NCI-H1436 treated with DMSO at 0.1 percent for 48 hours (cell line): ENCODE measurements at places on chromosomes 5 and 9.

DNA sequence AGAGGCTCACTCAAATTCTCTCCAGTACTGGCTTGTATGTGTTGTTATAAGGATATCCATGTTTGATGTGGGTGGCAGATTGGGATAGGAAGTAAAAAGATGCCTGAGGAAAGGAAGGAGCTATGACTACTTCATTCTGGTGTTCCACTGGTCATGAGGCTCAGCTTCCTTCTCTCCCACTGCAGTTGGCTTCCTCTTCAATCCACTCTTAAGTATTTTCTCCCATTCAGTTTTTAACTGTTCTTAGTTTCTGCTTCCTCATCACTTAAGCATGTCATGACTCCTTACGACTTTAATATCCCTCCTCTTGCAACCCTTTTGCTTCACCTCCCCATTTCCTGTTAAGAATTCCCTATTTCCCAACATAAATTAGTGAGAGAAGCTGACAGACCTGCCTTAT, 81.1 kb downstream of the PJA2 start:
- no peak for DNase-seq

GRCh38 chr5:131019601-131020315, 145.3 kb downstream of the HINT1 start:
- DNase-seq = no peak

DNA sequence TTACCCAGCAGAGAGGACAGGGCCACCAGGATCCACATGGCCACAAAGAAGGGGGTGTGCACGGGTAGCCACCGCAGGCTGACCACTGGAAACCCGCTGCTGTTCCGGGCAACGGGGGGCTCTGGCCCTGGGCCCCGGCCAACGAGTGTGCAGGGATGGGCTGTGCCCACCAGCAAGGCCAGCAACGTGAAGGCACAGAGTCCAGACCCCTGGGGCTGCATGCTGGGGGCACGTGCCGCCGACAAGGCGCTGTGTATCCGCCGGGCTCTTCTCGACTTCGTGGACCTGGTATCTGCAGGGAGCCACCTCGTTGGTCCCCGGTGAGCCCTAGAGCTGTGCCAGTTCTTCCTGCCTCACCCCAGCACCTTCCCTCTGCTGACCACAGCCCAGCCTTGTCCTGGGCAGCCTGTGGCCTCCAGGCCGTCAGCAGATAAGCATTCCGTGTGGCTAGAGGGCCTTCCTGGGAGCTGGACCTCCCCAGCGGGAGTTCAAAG, 42.2 kb upstream of the CEP72 start:
- DNase-seq = no peak

DNA sequence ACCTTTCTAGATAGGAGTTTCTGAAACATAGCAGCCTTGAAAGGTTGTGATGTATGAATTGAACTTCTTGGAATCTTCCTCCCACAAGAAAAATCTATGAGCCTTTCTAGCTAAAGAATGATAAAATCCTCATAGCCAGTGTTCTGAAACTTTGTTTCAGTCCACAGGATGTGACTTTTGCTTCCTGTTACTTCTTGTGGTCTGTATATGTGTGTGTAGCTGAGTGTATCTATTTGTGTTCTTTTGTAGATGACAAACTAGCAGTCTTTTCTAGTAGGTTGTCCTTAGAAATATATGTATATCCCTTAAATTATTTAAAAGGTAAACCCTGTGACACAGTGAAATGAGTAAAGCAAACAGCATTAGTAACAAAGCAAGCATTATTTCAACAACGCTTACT, 188.8 kb downstream of the MRPS30 start:
- no peak for DNase-seq

- no peak for DNase-seq
Measured at GRCh38 chr5:124740991-124741583, 5.4 kb downstream of the ZNF608 start.

GRCh38 chr9:32292611-32293010, 91.8 kb upstream of the ACO1 start:
- no peak for DNase-seq

DNA sequence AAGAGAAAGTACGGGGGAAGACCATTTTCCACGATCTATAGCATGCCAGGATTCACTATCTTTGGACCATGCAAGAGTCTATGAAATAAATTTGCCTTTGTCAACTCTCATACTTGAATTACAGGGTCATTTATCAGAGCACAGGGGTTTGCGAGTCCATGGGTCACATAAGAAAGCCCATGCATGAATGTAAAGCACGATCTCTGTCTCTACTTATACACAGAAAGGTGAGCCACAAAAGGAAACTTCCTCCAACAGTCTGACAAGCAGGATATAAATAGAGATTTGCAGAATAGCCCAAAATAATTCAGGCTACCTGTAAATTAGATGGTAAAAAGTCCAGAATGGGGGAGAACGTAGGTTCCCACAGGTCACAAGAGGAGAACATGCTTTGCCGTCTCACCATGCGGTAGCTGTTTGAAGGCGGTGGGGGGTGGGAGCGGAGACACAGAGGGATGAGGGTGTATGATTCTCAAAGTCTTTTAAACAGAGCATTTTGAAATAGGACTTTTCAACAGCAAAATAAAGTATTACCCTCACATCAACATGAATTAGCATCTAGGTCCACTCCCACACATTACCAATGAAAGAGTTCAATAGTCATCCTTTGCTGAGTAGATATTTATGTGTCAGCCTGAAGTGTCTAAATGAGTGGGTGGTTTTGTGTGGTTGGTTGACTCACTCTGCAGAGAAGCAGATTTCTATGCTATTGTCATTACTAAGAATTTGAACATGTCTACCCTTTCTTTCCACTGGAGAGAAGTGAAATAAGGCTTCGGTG, 279.7 kb downstream of the EBF1 start:
- DNase-seq = no peak

- DNase-seq = no peak
Measured at GRCh38 chr5:111635916-111636570, 121.0 kb downstream of the NREP start.

DNA sequence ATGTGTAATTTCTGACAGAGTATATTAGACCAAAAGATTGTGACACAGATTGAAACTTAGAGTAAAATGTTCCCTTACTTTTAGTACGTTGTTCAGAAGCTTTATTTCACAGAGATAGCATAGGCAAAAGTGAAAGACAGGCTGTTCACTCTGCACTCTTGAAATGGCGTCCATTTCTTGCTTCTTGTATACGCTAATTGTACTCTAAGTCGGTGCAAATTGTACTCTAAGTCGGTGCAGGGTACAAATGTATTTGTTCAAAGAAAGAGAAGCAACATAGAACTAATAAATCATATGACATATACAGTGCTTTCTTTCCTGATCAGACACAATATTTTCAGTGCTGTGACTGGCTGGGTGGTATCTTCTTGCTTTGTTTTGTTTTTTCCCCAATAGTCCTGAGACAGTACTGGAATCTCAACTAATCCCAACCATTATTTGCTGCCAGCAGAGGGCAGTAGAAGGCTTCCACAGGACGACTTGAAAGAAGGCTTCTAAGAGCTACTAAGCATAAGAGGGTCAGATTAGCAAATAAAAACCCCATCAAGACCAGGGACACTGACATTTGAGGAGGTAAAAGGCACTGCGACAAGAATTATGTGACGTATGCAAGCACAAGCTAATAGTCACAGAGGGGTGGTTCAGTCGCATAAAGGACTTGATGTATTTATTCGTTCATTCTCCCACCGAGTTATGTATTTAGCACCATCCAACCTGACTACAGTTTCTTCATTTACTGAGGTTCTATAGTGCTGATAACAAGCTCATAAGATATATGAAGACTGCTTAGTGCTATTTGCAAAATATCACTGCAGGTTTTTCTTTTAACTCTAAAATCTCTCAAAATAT, 831.8 kb downstream of the TAF11L14 start:
- peak; percentile 1 for DNase-seq

- DNase-seq = no peak
Measured at GRCh38 chr5:102375272-102375671, 79.2 kb upstream of the SLCO4C1 start.

GRCh38 chr5:55570570-55570969, 35.8 kb upstream of the PLPP1 start:
- no peak for DNase-seq

GRCh38 chr9:82606492-82607382, 456.2 kb downstream of the RASEF start:
- DNase-seq = no peak

DNA sequence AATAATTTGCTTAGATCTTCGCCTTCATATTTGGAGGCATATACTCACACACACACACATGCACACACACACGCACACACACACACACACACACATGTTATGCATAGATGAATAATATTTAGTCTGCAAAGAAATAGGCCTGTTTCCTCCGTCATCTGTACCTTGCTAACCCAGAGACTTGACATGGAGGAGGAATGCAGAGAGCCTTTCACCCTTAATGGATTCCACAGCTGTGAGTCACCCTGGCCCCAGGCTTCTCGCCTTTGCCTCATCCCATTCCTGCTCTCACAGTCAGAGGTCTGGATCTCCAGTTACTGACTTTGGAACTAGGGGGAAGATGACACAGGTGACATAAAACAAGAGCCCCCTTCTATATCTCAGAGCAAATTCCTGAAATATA, 29.7 kb downstream of the ZNF462 start:
- no peak for DNase-seq

GRCh38 chr5:142363619-142363963, 38.8 kb upstream of the SPRY4 start:
- DNase-seq = no peak

DNA sequence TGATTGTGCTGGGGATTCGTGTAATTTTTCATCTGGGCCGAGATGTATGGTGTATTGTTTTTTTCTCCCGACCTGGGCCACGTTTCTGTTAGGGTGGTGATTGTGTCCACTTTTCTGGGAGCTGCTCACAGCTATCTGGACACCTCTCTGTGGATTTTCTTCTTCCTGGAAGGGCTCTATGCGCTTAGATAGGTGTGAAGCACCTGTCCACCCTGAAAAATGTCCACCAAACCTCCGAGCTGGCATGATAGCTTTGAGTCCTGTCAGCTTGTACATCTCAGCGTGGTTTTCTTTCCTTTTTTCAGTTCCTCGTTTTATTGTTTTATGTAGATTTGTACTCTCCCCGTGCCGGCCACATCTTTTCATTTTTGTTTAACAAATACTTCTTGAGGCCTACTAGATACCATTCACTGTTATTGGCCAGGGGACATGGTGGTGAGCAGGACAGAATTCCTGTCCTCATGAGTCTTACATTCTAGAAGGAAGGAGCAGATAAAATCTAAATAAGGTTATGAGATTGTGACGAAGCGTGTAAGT, 1.1 kb downstream of the UGCG start:
- no peak for DNase-seq

DNA sequence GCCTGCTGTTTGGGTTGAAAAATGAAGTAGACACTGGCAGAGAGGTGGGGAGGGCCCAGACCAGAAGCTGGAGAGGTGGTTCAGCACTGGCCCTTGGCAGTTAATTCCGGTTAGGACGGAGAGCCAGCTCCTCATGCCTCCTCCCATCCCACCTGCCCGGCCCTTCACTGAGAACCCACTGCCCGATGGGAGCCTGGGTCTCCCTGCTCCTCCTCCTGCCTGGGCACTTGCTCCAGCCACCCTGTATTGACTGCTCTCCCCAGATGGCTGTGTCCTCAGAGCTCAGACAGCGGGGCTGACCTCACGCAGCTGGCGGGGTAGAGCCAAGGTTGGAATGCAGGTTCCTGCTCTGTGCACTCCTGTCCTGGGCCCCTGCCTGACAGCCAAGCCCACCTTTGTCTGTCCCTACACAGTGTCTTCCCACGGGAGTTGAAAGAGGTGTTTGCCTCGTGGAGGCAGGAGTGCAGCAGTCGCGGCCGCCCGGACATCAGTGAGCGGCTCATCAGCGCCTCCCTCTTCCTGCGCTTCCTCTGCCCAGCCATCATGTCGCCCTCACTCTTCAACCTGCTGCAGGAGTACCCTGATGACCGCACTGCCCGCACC, 114.7 kb downstream of the DAB2IP start:
- no peak for DNase-seq

- DNase-seq = no peak
Measured at GRCh38 chr9:72527801-72528195, 6.4 kb downstream of the TMC1 start.

GRCh38 chr9:111180811-111181210, 142.5 kb upstream of the LPAR1 start:
- no peak for DNase-seq

DNA sequence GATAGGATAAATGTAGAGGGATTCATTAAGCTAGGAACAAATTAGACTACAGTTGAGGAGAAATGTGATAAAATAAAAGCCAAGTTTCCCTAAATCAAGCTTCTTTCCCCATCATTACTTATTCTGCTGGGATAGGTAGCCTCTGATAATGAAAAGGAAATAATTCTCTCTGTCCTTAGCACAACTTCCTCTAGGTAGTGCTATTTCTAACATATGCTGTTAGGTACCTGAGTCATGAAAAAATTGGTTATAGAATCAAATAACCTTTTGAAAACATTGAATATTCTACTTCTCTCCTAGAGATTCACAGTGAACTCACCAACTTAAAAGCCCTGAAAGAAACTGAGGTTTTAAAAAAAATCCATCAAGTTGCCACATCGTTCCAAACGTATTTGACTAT, 1793.1 kb downstream of the EFNA5 start:
- DNase-seq = no peak

GRCh38 chr5:103512500-103512899, 50.1 kb downstream of the NUDT12 start:
- no peak for DNase-seq

DNA sequence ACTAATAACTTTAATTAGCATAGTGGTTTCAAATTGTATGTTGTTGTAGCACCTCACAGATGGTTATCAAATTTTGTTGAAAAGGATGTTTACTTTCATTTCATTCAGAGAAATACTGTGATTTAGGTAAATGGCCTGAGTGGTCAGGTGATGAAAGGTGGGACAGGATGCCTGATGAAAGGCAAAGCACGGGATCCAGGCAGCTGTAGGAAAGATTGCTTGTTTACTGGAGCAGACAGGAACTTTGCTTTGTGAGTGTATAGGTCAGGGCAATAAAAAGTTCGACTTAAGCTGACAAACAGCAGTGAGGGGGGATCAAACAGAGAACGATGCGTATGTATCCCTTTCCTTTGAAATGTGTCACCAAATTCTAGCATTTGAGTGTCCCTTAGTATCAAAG, 19.0 kb downstream of the KIAA1958 start:
- DNase-seq = no peak

DNA sequence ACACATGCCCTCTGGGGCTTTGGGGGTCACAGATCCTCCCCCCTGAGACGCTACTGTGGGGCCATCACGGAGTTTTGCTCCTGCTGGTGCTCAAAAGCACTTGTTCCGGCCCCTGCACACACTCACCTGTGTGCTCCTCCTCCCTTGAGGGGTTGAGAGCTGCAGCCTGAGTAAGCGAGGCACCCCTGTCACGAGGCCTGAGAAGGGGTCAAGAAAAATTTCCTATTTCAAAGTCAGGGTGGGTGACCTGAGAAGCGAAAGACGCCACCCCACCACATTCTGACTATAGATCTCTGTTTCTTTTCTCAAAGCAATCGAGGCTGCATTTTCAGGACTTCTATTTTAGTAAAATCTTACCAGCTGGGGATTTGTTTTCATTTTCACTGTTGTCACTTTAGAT, 138.5 kb downstream of the DCP2 start:
- no peak for DNase-seq

- DNase-seq = no peak
Measured at GRCh38 chr9:110131499-110131898, 76.5 kb downstream of the C9orf152 start.
